Stimulated activated CD8-positive, alpha-beta memory T cell treated with anti-CD3 and anti-CD28 coated beads, Interleukin-4, amount 100 ng/mL, for 1 hour (primary cell): ENCODE measurements at places on chromosomes 2 and 18.

GRCh38 chr2:201350879-201351278 lies 6.3 kb downstream of the FLACC1 start:
- DNase-seq: no peak

DNA sequence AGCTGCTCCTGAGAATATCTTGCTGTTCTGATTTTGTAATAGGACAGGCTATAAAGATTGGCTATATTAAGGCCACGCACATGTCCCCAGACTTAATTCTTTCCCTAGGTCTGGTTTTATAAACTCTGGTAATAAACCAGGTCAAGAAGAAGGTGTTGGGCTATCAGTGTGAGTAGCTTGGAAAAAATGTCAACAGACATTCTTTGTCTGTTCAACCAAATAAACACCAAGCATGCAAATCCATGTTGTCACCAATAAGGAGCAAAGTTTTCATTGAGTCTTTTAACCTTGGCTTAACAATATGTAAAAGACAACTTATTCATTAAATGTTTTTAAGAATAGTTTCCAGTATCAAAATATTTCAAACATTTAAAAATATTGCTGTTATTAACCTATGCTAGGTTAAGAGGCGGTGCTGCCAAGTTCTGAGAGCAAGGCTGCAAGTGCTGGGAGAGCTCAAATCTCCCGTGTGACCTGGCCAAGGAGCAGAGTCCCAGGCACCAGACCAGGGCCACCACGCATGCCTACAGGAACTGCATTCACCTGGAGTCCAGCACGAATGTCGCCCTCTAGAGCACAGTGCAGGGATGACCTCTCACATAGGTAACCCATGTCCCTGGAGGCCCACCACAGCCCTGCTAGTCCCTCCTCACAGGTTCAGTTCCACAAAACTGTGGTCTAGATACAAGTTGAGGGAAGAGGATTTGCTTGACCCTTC lies 120.5 kb upstream of the POU3F3 start:
- no peak for DNase-seq

- DNase-seq: no peak
Measured at GRCh38 chr2:45259138-45259537, 249.9 kb upstream of the SIX2 start.

DNA sequence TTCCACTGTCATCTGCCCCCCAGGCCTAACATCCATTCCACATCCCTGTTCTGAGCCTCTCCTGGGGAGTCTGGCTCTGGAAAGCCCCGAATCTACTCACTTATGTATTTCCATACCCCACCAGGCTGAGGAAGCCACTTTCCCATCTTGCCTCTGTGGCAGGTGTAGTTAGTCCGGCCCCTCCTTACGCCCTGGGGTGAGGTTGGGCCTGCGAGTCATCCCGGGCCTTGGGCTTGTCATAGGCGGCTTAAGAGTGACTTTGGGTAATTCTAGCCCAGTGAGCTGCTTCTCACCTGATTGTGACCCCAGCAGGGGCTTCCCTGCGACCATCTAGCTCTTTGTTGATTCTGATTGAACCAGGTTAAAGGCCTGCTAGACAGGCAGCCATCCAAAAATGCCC lies 21.1 kb downstream of the PCARE start:
- no peak for DNase-seq

DNA sequence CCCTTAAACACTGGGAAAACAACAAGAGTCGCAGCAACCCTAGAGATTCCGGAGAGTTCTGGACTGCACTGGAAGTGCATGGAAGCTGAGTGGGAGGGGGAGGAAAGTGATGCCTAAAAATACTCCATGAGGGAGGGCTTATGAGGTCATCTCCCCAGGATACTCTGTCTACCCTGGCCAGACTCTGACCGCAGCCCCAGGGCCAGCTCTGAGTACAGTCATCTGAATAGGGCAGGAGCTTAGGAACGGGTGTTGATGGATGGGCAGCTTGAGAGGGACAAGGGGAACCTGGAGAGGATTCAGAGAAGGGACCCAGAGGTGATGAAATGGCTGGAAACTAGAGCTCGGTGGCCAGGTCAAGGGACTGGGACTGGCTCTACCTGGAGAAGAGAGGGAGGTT lies 79.3 kb upstream of the IGFBP5 start:
- no peak for DNase-seq

DNA sequence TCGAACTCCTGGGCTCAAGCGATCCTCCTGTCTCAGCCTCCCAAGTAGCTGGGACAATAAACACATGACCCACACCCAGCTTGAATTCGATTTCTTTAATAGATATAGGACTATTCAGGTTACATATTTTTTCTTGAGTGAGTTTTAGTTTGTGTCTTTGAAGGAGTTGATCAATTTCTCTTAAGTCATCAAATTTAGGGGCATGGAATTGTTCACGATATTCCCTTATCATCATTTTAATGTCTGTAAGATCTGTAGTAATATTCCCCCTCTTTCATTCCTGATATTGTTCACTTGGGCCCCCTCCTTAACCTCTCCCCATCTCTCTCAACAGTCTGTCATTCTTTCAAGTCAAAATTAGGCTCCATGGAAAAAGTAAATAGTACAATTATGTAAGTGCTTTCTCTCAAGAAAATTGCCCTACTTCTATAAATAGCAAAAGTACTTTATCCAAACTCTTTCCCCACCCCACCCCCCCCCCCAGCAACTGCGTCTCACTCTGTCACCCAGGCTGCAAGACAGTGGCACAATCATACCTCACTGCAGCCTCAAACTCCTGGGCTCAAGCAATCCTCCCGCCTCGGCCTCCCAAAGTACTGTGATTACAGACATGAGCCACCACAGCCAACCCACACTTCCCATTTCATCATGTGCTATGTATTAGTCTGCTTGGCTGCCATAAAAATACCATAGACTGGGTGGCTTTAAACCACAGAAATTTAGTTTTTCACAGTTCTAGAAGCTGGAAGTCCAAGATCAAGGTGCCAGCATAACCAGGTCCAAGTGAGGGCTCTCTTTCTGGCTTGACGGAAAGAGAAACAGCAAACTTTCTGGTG lies 20.1 kb downstream of the WDR33 start:
- no peak for DNase-seq

DNA sequence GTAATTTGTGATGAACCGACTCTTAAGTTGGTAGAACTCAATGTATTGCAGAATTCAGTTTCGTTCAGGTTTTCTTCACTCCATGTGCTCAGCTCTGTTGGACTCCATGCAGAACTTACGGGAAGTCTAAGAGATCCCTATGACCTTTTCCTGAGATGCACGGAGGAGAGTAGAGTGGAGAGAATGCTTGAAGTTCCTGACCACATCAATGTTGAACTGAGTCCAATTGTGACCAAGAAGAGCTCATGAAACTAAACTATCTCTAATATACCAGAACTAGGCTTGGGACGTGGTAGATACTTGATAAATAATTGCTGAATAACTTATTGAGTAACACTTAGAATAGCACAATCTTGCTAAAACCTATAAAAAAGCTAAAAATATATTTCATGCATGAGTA lies 47.2 kb downstream of the TMEM178A start:
- no peak for DNase-seq

DNA sequence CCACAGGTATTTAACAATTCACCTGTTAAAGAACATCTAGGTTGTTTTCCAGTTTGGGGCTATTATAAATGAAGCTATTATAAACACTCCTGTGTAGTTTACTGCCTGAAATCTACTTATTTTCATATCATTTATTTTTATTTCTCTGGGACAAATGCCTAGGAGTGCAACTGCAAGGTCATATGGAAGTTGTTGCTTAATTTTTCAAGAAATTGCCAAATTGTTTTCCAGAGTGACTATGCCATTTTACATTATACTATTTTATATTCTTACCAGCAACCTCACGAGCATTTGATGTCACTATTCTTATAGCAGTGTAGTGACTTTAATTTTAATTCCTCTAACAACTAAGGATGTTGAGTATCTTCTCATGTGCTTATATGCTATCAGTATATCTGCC lies 298.4 kb downstream of the EXOC6B start:
- DNase-seq: no peak

DNA sequence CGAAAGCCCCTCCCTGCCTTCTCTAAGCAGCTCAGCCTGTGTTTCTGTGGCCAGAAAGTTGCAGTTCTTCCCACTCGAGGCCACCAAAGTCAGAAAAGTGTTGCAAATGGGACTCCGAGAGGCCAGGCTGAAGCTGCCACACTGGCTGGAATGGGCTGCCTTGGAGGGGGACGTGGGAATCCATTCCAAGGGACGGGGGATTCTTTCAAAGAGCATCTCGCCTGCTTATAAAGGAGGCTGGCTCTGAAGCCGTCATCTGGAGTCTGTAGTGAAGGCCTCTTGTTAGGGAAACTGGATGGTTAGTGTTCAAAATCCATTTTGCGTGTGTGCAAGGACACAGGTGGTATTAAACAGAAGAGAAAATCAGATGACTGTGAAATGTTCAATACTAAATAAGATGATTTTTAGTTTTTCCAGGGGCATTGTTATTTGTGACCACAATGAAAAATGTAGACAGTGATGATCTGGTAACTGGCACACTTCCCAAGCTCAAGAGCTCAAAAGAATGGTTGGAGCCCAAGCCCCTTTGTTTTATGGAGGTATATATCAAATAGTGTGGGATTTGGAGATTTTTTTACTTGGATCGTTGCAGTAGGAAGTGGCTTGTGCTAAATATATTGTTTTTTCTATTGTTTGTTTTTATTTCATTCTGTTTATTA lies 782 bp downstream of the FAM228B start:
- DNase-seq: no peak
